ENCODE measurements at places on chromosomes 7 and 10.

DNA sequence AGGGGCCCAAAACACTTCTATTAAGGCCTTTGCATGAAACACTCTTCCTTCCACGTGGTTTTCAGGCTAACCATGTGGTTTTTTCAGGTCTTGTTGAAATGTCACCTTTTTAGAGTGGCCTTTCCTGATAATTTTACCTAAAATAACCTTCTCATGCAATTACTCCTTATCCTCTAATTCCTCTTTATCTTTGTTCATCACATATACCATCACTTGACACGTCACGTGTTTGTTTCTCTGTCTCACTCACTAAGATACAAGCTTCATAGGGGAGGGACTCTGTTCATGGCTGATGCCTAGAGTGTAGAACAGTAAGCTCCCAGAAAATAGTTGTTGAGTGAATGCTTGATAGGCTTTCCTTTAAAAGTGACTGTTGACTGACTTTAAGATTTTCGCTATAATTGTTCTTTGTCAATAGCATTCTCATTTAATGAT is 63.7 kb downstream of the ST7 start:
- DNase-seq, result no peak

GRCh38 chr10:118832241-118832651 is 77.5 kb upstream of the CACUL1 start:
- no peak for DNase-seq

DNA sequence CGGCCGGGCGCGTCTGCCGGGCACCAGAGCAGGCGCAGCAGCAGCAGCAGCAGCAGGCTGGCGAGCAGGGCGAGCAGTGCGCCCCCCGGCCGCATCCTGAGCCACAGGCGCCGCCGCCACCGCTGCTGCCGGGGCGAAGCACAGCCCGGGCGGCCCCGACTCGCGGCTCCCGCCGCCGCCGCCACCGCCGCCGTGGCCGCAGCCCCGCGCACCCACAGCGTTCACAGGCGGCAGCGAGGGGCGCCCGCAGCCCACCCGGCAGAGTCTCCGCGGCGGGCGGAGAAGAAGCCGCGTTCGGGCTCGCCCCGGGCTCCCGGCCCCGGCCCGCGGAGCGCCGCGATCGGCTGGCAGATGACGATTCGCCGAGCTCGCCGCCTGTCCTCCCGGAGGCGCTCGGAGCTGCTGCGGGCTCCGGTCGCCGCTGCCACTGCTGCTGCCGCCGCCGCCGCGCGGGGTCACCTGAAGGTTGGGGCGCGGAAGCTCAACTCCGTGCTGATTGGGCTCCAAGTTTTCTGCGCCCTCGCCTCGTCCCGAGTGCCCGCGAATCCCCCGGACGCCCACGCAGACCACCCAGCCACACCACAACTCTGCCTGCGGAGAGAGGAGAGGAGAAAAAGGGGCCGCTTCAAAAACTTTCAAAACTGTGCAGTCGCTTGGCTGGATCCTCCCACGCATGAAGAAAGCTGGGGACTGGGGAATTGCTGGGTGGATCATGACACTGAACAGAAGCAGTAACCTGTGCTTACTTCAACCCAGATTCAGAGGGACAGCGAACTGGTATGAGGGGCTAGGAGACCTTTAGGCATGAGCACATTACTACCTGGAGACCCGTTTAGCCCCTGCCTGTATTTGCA is at the start of gene ST8SIA6:
TSS of gene ST8SIA6 (minus strand) at position 435 of the 854 bp plus-strand sequence. CDS start at position 95, 340 bp downstream.
- DNase-seq, result peak; percentile 42

GRCh38 chr10:48399056-48399541 is 92.6 kb downstream of the MAPK8 start:
- DNase-seq, result no peak

- DNase-seq, result peak; percentile 60
Observed at GRCh38 chr10:129971381-129972144, 7.5 kb upstream of the EBF3 start.

DNA sequence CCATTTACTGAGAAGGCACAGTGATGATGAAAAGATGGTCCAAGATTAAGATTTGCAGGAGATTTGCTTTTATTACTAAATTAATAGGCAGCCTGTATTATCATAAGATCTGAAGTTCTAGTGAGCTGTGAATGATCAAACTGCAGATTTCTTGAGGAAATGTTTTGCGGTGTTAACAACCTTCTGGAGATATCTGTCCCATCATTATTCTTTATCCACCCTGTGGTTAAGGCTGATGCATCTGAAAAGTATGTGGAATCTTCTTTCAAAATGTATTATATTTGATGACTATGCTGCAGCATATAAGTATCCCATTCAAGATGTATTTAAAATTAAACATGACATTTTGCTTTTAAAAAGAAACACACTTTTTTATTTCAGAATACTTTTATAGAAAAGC is 150.3 kb downstream of the POLR1F start:
- DNase-seq, result no peak

GRCh38 chr10:45418849-45419675 is 45.0 kb downstream of the ALOX5 start:
- peak; percentile 42 for DNase-seq

DNA sequence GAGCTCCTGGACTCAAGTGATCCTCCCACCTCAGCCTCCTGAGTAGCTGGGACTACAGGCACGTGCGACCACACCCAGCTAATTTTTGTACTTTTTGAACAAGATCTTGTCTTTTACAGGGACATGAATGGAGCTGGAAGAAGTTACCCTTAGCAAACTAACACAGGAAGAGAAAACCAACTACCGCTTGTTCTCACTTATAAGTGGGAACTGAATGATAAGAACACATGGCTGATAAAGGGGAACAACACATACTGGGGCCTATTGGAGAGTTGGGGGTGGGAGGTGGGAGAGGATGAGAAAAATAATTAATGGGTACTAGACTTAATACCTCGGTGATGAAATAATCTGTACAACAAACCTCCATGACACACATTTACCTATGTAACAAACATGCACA is 70.9 kb upstream of the INHBA start:
- no peak for DNase-seq

- no peak for DNase-seq
Observed at GRCh38 chr10:79200346-79200745, 131.6 kb downstream of the ZMIZ1 start.

DNA sequence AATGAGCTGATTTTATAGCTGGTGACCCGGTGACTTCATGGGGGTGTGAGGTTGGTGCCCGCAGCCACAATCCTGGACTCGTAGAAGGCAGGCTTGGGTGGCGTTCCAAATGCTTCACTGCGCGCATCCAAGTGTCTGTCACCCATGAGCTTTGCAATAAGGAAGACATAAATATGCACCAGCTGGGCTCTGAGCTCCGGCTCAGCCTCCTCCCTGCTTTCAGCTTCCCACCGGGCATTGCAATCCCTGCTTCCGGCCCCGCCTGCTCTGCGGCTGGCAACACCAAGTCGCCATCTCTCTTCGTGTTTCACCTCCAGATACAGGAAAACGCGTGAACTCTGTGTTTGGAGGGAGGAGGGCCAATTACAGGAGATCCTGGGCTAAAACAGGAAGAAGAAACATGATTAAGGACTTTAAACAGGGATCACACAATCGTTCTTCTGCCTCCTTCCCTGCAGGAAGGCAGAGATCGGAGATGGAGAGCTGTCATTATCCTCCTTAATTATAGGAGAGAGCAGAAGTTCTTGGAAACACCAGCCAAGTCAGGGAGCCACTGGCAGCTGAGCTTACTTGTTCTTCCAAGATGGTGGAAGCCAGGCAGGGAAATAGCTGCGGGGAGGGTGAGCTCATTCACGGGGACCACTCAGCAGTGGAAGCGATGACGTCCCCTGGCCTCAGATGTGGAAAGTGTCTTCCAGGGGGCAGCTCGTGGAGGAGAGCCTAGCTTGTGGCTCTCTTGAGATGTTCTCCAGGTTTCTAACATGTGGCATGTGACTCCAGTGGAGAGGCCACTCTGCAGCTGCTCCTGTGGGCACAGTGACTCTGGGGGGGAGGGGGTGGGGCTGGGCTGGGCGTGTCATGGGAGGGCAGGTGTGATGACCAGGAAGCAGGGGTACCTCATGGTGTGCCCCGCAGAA is 134.9 kb downstream of the CAMK1D start:
- DNase-seq, result no peak

- no peak for DNase-seq
Observed at GRCh38 chr7:23334482-23335056, 35.4 kb downstream of the MALSU1 start.

GRCh38 chr7:133391206-133391605 is 138.3 kb downstream of the EXOC4 start:
- DNase-seq, result no peak

DNA sequence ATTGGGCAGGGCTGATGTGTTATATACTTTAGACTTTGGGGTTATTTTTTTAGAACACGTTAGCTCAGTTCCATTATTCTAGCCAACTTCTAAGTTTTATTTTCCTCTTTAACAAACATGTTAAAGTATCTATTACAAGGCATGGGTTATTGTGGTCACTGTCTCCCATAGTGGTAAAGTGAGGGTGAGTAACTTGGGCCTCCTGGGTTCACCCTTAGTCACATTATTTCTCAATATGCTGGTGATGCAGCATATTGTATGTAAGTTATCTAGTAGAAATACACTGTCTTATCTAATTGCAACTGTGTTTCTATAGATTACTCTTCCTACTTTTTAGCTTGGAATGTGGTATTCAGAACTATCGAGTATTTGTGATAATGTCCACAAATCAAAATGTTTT is 65.9 kb downstream of the BBS9 start:
- no peak for DNase-seq

GRCh38 chr10:15349112-15349511 is 22.0 kb downstream of the FAM171A1 start:
- no peak for DNase-seq
